Glutamatergic neuron (in vitro differentiated cells): ENCODE measurements at places on chromosomes 13 and 19.
A peak's percentile ranks its signal among the peaks of the same experiment; 100 is the strongest.

DNA sequence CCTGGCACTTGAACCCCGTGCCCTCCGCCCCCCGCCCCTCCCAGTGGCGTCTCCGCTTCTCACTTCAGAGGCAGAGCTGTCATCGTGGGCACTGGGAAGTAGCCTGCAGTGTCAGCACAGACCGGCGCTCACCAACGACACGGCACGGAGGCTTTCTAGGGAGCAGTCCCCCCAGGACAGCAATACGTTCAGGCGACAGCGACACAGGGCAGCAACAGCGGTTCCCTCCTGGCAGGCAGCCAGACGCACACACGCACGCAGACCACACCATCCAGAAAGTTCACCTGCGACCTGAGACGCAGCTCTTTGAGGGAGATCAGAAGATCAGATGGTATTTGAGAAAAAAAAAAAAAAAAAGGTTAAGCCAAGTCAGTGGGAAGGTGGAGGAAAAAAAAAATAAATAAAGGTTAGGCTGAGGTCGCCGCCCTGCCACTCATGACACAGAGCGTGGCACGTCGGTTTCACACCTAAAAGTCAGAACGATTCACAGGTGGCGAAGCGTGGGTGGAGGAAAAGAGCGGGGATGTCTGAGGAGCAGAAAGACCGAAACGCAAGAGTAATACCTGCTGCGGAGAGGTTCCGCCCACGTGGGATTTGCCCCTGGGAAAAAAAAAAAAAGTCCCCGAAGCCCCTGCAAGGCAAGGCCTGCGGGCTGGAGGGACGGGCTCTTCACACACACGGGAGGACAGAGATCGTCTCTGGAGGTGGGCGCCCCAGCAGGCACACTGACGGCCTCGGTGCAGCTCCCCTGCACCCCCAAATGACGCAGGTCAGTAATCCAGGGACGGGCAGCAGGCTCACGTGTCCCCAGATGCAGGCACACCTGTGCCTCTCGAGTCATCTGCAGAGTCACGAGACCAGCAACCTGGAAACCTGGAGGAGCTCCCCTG is 94.5 kb downstream of the GNG7 start:
- DNase-seq: no peak

- no peak for DNase-seq
These were observed 610.2 kb downstream of the SLITRK1 start for GRCh38 chr13:83272076-83272475.

GRCh38 chr19:16506961-16507360 is 10.8 kb downstream of the C19orf44 start:
- DNase-seq: no peak

- DNase-seq: no peak
These were observed 47.9 kb upstream of the ZNRF4 start for GRCh38 chr19:5407356-5407755.

- no peak for DNase-seq
These were observed 604 bp downstream of the ERFL start for GRCh38 chr19:41927497-41928192.

GRCh38 chr19:3687774-3688706 is 12.2 kb downstream of the PIP5K1C start:
- no peak for DNase-seq

DNA sequence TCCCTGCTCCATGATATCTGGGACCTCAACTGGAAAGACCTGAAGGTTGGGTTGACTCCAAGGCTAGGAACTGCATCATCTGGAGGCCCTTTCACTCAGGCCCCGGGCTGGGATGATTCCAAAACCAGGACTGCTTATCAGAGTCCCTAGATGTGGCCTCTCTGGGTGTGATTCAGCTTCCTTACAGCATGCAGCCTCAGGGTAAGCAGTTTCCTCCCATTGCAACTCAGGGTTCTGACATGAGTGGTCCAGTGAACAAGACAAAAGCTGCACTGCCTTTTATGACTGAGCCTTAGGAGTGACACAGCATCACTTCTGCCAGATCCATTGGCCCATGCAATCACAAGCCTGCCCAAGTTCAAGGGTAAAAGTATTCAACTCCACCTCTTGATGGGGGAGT is 502.8 kb downstream of the COG6 start:
- DNase-seq: no peak

GRCh38 chr19:23075031-23075733 is 41.6 kb upstream of the ZNF730 start:
- peak; percentile 93 for DNase-seq

- no peak for DNase-seq
These were observed 2.1 kb downstream of the NFIX start for GRCh38 chr19:12997179-12997966.

GRCh38 chr13:49914947-49915346 is 21.2 kb downstream of the SPRYD7 start:
- DNase-seq: no peak

DNA sequence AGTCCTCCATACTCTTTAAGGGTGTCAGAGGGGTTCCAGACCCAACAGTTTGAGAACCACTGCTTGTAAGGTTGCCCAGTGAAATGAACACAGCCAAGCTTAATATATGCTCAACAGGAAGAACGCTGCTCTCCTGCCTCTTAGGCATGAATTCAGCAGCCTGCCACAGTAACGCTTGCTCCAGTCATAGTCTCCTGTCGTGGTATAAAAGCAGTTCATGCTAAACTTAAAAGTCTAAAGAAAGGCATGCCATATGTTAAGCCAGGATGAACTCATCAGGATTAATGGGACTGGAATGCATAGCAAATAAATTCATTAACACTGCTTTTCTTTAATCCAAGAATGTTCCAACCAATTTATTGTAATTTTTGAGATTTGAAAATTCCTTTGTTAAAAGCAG is 38.7 kb downstream of the SLC7A1 start:
- no peak for DNase-seq

DNA sequence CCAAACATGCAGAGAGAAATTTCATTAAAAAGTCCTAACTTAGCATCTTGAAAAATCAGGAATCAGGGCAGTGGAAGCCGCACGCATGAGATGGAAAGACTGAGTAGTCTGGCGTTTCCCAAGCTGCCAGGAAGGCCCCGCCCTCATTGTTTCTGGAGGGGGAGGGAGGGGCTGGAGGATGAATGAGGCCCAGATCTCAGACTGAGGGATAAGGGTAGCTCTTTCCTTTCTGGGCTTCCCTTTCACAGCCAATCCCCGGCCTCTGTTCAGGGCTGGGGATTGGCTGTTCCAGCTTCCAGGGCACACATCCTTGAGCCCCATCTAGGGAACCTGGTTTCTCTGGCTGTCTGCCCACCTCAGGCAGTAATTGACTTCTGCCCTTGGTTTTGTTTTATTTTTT is 7.3 kb downstream of the C19orf53 start:
- DNase-seq: peak; percentile 62
